ENCODE measurements at places on chromosomes 12 and 14.

DNA sequence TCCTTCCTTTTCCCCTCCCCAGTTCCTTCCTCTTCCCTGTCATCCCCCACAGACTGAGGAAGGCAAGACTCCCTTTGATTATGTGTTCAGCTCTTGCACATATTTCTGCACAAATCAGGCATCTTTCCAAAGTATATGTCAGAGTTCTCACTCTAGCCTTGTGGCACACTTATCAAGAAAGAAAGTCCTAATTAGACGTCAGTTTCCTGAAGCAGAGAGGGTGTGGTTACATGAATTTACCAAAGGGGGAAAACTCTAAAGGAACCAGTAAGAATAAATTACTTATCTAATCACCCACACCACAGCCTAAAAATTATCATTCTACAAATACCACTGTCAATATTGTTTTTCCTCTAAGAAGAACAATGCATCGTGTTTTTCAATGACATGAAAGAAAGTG lies 120.7 kb upstream of the GRIP1 start:
- DNase-seq: no peak

- DNase-seq: no peak
These were observed 51.3 kb downstream of the IQSEC3 start for GRCh38 chr12:117816-118345.

DNA sequence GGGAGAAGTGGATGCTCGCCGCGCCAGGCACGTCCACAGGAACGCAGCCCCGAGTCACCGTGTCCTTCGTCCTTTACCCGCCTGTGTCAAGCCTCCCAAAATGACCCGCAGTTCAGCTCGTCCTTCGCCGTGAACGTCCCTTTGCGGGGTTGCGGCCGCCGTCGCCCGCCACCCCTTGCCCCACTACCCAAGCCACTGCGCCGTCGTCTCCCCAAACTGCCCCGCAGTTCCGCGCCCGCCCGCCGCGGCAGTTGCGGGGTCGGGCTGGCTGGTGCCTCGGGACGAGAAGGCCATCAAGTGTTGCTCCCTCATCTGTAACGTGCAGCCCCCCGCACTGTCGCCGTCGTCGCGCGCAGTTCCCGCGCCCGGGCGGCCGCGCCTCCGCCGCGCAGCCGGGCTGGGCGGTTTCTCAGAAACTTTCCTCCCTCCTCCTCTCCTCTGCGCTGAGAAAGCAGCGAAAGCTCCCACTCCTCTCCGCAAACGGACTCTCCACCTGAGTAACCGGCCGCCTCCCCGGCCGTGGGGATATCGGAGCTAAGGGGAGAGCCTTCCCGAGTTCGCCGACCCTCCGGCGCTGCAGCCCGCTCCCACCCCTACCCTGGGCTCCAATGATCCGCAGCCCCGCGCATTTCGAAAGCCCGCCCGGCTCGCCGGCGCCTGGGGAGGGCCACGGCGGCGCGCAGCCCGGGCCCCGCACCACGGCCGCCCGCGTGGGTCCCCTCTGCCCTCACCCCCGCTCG lies 6.7 kb downstream of the CDKN1B start:
- DNase-seq: no peak

- no peak for DNase-seq
These were observed 10.3 kb upstream of the SERPINA3 start for GRCh38 chr14:94601884-94602391.

DNA sequence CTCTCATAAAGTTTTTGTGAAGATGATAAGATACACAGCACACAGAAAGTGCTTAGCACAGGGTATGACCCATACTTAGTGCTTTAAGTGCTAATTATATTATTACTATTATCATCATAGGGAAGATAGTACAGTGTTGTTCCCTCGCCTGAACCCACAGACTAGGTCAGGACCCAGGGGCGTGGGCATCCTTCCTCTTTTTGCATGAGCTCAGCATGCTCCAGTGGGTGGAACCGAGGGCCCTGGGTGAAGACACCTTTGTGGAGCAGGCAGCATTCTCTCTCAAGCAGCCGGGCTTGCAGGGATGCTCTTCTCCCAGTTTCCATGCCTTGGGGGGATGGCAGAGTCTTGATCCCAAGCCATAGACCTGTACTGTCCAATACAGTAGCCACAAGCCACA lies 34.8 kb downstream of the CRACR2A start:
- DNase-seq: no peak

GRCh38 chr14:30142216-30142615 lies 214.6 kb upstream of the PRKD1 start:
- DNase-seq: no peak

GRCh38 chr14:82987502-82988124 lies 1454.0 kb upstream of the SEL1L start:
- DNase-seq: no peak
